Cardiac atrium fibroblast (primary cell): ENCODE measurements at places on chromosomes 5 and 9. TPM values are rescaled to one million over a fixed set of nuclear protein-coding genes. Genes with fewer than 3 reads are reported as not detected.

Gene KIF20A
- total RNA-seq = 14.6 and 15.9 TPM in 2 replicates

Gene PGGT1B
- 4.2 and 7.2 TPM in 2 replicates for total RNA-seq

Gene ARL14EPL
- not detected in 2 replicates for total RNA-seq

Gene IRX1
- 3.4 TPM in 1 of 2 replicates, not detected in the other for total RNA-seq

Gene FAM153A
- not detected in 2 replicates for total RNA-seq

Gene PPP3R2
- total RNA-seq = not detected in 2 replicates
